ENCODE measurements at places on chromosomes 3 and 15.

DNA sequence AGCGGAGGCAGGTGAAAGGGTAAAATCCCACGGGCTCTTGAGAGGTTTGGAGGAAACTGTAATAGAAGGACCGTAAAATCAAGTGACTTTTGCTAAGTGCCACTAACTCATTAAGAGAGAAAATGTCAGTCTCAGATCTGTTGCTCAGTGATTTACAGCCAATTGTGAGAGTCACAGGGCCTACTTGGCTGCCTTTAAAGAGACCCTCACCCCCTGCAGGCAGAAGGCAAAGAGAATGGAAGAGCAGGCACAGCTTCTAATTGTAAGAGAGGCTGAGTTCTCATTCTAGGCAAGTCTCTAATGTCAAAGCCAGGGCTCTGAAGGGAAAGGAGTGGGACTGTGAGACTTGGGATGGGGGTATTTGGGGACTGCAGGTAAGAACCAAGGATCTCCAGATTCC, 9.3 kb upstream of the SYNM start:
- no peak for DNase-seq

GRCh38 chr3:2198776-2199279, 100.2 kb downstream of the CNTN4 start:
- no peak for DNase-seq

DNA sequence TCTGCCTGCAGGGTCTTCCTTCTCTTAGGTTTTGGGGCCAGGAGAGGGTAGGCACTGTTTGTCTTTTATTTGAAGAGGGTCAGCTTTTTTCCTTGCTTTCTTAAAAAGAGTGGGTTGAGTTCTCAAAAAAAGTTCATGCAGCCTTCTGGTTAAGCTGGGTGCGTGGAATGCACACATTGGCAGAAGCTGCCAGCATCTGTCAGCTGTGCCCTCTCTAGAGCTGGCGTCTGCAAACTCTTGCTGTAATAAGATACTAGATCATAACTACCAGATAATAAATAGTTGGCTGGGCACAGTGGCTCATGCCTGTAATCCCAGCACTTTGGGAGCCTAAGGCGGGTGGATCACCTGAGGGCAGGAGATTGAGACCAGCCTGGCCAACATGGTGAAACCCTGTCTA, 373.4 kb downstream of the OCA2 start:
- DNase-seq, result no peak

- no peak for DNase-seq
Measured at GRCh38 chr3:14531856-14532395, 8.2 kb downstream of the GRIP2 start.

DNA sequence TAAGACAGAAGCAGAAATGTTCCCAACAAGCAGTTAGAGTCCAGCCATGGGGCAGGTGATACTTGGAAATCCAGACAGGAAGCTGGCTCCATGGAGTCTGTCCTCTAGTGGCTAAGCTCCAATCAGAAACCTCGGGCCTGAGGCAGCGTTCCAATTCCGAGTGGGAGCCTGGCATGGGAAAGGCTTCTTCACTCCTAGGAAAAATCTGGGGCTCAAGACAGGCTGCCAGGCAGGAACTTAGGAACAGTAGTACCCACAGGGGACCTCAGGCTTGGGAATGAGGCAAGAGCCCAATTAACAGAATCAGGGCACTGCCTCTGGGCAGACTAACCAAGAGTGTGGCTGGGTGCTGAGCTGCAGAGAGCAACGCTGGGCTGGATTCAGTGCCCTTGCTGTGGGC, 6.2 kb upstream of the ATP13A4 start:
- DNase-seq, result no peak

DNA sequence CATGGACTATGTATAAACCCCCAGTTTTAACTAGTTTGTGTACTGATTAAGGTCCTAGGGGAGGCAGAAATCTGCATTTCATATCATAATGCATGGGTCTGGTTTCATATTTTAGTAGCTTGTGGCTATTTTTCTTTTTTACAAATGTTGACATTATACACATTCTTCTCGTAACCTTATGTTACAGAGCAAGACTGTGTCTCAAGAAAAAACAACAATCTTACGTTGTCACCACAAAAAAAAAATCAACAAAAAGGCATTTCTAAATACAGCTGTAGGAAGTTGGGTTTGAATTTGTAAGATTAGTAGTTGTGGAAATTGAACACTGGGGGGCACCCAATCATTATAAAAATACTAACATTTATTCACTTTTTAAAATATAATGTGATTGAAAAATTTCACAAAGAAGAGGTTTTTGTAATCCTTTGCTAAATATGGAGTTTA, 17.9 kb downstream of the SERP1 start:
- DNase-seq, result no peak

GRCh38 chr3:112199622-112200316, 66.7 kb upstream of the GCSAM start:
- DNase-seq, result no peak

DNA sequence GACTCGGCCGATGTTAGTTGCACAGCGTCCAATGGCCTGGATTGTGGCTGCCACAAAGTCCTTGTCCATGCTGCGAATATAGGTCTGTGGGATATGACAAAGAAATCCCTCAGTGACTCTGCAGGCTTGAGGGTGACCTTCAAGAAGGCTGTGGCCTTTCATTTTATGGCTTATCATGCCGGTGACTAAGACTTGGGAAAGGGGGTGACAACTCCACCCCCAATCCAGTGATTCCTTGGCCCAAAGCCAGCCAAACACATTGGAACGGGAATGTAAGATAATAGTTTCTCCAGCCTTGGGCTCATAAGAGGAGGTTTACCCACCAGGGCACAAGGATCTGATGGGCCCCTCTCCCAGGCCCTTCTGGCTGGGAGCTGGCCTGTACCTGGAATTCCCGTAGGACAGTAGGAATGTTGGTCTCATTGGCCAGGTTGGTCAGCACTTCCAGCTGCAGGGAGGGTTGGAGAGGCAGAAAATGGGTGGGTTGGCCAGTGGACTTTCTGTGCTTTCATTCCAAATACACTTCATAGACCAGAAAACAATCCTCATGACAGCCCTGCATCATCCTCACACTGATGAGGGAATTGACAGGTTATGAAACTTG, 30.7 kb upstream of the CPEB1 start:
- no peak for DNase-seq

DNA sequence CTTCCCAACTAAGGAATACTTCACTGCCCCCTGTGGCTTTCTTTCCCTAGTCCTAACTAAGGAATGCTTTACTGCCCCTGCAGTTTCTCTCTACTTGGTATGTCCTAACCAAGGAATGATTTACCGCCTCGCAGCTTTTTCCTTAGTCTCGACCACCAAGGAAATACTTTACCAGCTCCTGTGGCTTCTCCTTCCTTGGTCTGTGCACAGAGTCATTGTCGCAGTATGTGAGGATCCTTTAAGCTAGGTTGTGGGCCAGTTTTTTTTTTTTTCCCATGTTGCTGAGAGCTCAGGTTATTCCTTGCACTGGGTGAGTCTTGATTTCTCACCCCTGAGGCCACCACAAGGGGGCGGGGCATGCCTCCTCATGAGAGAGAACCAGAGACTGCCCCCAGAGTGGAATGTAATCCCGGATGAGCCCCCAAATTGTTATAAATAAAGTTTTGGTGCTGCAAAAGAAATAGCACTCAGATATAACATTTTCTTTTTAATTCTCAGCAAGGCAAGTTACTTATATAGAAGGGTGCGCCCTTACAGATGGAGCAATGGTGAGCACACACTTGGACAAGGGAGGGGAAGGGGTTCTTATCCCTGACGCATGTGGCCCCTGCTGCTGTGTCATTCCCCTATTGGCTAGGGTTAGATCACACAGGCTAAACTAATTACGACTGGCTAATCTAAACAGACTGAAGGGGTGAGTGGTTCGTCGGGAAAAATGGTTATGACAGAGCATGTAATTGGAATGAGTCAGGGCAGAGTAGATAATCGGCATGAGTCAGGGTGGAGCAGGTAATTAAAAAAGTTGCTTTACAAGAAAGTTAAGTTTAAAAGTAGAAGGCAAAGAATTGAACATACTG, 27.0 kb downstream of the NDUFB4 start:
- no peak for DNase-seq

- DNase-seq, result no peak
Measured at GRCh38 chr15:89806559-89807550, 7.8 kb downstream of the ANPEP start.

GRCh38 chr15:68795298-68795848, 25.3 kb downstream of the ANP32A start:
- DNase-seq, result peak; percentile 35

DNA sequence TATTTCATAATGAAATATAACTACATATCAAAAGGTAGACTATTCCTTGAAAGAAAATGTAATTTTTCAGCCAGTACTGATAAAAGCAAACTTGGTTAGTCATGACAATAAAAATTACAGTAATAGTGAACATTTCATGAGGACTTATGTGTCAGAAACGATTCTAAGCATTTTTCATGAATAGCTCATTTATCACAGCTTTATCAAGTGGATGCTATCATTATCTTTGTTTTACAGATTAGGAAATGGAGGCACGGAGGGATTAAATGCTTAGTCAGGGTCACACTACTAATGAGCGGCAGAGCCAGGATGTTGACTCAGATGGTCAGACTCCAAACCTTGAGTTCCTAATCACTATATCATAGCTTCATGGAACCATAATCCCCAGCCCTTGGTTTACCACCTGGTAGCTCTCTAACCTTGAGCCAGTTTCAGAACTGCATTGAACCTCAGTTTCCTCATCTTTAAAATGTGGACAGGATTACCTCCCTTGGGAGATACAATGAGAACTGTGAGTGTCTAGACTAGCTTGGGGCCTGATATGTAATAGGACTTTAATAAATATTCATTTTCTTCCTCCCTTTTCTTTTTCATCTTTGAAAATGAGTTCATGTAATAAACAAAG, 85.4 kb downstream of the TNIK start:
- DNase-seq, result no peak

- DNase-seq, result no peak
Measured at GRCh38 chr15:97459771-97460170, 500.7 kb upstream of the ARRDC4 start.

GRCh38 chr15:62071711-62072308, 5.0 kb downstream of the C2CD4A start:
- no peak for DNase-seq

DNA sequence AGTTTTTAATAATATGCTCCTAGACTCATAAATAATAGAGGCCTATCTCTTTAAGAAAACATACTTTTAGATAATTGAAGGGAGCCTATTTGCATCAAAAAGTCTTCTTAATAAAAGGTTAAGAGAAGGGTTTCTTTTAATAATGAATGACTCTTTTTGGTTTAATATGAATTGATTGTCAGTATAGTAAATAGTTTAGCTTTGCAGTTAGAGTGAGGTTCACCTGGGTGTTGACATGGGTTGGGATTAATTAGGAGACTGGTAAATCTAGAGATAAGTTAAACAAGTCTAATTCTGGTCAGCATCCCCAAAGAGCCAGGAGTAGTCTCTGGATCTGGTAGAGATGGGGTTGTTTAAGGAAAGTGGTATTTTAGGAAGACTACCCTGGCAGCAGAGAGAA, 43.0 kb downstream of the KAT2B start:
- no peak for DNase-seq

GRCh38 chr15:89364741-89365450, 30.3 kb upstream of the POLG start:
- DNase-seq, result no peak

GRCh38 chr3:170493712-170494182, 75.1 kb downstream of the CLDN11 start:
- no peak for DNase-seq

DNA sequence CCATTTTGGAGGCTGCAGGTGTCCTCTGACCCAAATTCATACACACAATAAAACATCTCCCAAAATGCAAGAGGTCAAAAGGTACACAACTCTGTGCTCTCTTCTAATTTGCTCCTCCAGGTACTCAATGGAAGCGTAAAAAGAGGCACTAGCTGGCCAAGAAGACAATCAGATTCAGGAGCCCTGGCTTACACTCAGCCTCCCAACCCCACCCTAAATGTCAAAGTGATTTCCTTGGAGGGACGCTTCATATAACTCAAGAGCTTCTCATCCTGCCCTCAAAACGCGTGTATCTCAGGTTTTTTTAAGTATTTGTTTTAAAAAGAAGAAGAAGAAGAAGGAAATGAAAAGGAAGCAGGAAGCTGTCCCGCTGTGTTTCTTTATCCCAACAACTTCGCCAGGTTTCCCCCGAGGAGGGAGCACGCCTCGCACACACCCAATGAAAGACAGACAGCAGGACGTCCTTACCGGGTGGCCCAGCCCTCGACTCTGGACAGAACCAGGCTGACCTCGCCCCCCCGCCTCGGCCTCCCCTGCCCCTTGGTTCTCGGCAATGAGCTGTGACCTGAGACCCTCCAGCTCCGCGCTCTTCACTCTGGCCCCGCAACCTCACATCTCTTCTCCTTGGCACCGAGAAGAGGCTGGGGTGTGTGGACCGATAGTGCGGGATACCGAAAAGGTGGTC, 620.7 kb upstream of the ZNF385D start:
- DNase-seq, result no peak

- no peak for DNase-seq
Measured at GRCh38 chr15:87761736-87762509, 494.6 kb downstream of the NTRK3 start.

- DNase-seq, result no peak
Measured at GRCh38 chr15:27237319-27237939, 266.4 kb downstream of the GABRG3 start.

DNA sequence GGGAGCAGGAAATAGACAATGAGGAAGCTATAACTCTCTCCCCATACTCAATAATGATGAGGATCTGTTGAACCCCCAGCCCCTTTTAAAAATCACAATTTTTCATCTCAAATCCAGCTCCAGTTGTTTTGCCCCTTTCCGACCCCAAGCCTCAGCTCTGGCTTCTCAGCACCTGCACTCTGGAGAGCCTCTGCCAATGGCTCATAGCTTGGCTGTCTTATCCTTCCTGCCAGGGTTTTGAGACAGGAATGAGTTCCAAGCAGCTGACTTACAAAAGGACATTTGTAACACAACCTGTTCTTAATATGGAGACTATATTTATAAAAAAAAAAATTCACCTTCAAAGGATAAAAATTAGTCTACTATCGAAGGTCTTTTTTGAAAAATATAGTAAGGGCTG, 105.9 kb upstream of the NEDD4 start:
- no peak for DNase-seq

DNA sequence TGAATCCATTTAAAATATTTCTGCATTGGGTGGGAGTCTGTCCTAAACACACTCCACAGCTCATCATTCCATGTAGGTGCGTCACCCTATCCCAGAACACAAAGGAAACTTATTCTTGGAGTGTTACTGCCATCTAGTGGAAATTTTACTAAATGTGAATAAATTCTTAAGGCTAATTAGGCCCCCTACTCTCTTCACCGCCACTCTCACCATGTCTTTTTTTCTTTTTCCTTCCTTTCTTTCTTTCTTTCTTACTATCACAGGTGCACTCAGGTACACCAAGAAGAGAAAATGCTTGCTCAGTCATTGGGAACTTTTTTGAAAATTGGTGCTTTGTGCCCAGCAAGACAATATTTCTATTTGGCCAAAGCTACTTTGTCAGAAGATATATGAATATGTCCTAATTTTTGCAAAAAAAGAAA, 26.4 kb upstream of the ATP8B4 start:
- no peak for DNase-seq

GRCh38 chr3:107690522-107691138, 167.9 kb downstream of the BBX start:
- DNase-seq, result no peak

GRCh38 chr3:189821262-189821661, 190.1 kb downstream of the TP63 start:
- no peak for DNase-seq
